Activated naive CD8-positive, alpha-beta T cell treated with anti-CD3 and anti-CD28 coated beads, Interleukin-2, amount 10 ng/mL, durations not matched to agents 7 days and 5 days (primary cell): ENCODE measurements at places on chromosomes 16 and 17. TPM values are rescaled to one million over a fixed set of nuclear protein-coding genes. Genes with fewer than 3 reads are reported as not detected.

DNA sequence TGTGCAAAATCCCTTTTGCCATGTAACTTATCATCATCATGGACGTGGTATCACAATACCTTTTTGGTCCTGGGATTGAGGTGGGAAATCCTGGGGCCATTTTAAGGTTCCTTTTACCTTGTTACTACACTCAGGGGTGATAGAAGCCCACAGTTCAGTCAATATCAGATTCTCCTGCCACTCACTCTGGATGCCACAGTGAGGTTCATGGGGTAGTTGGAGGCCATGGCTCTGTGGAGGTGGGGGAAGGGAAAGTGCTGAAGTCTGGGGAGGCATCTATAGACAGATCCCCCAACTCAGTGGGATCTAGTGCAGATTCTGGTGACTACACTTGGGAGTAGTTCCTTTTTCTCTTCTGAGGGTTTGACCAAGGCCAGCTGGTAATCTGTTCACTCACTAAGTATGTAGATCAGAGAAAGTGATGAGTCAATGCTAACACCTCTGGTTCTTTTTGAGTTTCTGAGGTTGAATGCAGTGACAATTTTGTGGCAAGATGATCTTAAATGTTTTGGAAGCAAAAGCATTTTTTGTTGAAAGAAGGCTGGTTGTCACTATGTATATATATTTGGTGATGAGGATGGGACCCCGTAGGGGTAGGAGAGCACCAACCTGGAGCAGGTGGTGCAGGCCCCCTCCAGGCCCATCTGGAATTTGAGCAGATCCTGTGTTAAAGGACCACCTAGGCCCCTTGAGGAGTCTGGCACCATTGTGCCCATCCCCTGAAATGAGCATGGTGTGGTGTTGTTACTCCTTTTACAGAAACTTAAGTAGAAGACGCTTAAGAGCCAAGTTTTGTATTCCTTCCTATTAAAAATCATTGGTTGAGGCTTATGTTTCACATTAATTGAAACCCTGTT is 18.8 kb upstream of the IRF8 start:
- DNase-seq, result no peak

DNA sequence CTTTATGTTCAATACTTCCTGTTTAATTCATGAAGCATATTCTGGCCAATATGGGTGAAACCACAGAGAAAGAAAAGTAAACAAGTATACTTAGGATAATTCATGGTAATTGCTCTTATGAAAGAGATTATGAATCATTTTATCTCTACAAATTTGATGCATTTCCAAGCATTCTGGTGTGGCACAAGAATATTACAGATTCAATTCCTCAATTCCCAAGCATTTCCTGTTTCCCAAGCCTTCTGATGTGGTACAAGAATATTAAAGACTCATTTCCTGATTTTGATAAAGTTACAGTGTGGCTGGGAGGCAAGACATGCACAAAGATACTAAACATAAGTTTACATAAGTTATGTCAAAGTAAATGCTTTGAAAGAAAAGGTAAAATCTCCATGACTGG is 126.1 kb upstream of the NUDT7 start:
- DNase-seq, result no peak

DNA sequence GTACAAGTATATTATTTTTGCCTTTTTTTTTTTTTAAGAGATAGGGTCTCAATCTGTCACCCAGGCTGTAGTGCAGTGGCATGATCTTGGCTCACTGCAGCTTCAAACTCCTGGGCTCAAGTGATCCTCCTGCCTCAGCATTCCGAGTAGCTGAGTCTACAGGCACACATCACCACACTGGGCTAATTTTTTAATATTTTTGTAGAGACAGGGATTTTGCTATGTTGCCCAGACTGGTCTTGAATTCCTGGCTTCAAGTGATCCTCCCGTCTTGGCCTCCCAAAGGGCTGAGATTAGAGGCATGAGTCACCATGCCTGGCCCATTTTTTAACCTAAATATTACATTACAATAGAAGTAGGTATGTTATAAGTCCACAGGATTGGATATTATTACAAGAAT is 3.2 kb downstream of the TERB1 start:
- DNase-seq, result no peak

DNA sequence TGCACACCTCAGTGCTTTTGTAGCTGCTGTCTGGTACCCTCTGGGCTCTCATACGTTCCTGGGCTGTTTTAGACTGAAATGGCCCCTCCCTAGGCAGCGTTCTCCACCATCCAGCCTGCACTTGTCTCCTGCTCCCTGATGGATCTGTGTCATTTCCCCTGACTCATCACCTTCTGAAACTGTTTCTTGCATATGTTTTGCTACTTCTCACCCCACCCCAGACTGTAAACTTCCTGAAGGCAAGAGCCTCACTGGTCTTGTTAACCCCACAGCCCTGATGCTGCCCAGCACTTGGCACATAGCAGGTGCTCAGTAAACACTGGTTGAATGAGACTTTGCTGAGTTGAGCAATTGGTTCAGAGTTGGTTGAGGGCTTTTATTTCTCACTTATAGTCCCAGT is 78.7 kb downstream of the CRISPLD2 start:
- DNase-seq, result no peak

GRCh38 chr17:32894245-32894644 is 17.3 kb upstream of the MYO1D start:
- no peak for DNase-seq

- no peak for DNase-seq
These were observed 2.9 kb upstream of the SYT17 start for GRCh38 chr16:19165101-19165500.

DNA sequence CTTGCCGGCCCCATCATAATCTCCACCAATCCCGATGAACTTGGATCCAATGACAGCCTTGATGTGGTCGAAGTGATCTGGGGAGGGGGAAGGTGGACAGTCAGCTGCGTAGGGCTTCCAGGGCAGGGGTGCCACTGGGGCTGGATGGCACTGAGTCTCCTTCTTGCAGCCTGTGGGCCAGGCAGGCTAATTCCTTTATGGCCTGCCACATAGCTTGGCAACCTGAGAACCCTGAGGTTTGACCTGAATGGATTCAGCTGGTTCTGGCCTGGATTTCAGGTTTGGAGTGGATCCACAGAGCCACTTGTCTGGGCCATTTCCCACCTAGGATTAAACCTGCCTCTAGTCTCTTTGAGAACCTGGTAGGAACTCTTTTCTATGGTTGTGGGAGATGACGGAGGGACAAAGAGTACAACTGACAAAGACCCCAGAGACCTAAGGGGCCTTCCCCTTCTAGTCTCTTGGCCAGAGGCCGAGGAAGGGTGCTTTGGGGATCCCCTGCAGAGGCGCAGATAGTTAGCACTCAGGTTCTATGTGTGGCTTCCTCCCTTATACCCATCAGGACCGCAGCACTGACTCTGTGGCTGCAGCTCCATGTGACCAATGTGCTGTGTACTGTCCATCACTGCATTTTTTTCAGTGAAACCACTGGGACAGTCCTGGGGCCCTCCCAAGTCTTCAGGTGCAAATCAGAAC is 9.2 kb upstream of the DPEP3 start:
- no peak for DNase-seq

- DNase-seq, result no peak
These were observed 107.3 kb upstream of the MAF start for GRCh38 chr16:79707876-79708275.

DNA sequence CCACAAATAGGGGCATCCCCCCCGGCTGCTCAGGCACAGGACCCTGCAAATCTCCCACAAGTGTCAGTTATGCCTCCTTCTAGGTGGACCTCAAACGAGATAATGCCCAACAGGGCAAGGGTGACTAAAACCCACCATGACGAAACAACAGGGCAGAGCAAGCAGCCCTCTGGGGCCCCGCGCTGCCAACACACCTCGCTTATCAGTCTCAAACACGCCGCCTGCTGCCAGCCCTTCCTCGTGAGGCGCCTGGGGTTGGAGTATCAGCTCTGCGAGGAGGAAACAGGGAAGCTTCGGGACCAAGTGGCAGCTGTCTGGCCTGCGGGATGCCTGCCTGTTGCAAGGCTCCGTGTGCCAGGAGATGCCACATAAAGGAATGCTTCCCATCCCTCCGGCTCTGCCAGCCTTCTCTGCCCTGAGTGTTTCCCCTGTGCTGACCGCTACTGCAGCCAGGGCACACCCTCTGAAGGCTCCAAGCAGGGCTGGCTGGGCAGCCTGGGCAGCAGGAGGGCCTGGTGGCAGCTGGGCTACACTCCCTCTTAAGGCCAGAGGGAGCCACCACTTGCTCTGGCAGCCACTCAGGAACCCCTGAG is 2.5 kb downstream of the SMIM5 start:
- no peak for DNase-seq

GRCh38 chr16:27505297-27506236 is 44.1 kb downstream of the GTF3C1 start:
- no peak for DNase-seq

DLX4 gene
- 0.60 TPM for total RNA-seq

CETP gene
- total RNA-seq, result not detected

IRX3 gene
- not detected for total RNA-seq

PKMYT1 gene
- 116 TPM for total RNA-seq
